ENCODE measurements at places on chromosomes 11 and 22. TPM values are rescaled to one million over a fixed set of nuclear protein-coding genes. Genes with fewer than 3 reads are reported as not detected.

DNA sequence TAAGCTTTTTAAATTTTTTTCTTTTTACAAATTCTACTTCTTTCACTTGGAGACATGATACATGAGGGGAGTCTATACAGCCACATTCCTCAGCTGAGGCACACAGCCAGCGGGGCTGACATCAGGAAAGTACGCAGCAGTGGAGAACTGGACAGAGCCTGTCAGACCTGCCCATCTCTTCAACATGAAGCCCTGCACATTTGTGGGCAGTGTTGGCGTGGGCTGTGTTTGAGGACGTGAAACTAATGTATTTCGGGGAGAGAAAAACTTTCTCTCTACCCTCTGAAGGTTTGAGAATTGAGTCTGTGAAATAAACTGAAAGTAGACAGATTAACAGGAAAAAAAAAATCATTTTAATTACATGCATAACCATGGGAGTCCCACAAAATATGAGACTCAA lies 84.8 kb upstream of the HTATIP2 start:
- H3K27me3 ChIP-seq, result no peaks in the 10 kb centered on the region
- no peaks in the 10 kb centered on the region for H3K36me3 ChIP-seq

GRCh38 chr22:27783436-27784119 lies 18.0 kb downstream of the MN1 start:
- no peaks in the 10 kb centered on the region for H3K27me3 ChIP-seq
- no peak overlapping the region for H3K4me3 ChIP-seq
- no peaks in the 10 kb centered on the region for H3K4me1 ChIP-seq
- DNase-seq, result no peak

DNA sequence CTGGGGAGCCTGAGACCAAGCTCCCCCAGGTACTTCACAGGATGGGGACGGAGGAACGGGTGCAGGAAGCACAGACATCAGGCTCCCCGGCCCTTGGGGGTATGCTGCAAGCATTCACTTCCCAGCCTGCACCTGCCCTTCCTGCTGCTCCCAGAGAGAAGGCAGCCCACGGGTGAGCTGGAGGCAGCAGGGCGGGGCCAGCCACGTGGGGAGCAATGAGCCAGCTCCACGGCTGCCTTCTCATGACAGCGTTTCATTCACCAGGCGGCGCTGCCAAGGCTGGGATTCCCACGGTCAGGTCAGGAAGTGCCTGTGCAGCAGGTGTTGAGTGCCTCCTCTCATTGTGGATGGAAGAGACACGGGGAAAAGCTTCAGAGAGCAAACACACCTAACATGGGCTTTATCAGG lies 14.5 kb upstream of the PHLDA2 start:
- no peak overlapping the region for H3K4me3 ChIP-seq
- no peak overlapping the region for H3K27ac ChIP-seq
- no peaks in the 10 kb centered on the region for H3K27me3 ChIP-seq

DNA sequence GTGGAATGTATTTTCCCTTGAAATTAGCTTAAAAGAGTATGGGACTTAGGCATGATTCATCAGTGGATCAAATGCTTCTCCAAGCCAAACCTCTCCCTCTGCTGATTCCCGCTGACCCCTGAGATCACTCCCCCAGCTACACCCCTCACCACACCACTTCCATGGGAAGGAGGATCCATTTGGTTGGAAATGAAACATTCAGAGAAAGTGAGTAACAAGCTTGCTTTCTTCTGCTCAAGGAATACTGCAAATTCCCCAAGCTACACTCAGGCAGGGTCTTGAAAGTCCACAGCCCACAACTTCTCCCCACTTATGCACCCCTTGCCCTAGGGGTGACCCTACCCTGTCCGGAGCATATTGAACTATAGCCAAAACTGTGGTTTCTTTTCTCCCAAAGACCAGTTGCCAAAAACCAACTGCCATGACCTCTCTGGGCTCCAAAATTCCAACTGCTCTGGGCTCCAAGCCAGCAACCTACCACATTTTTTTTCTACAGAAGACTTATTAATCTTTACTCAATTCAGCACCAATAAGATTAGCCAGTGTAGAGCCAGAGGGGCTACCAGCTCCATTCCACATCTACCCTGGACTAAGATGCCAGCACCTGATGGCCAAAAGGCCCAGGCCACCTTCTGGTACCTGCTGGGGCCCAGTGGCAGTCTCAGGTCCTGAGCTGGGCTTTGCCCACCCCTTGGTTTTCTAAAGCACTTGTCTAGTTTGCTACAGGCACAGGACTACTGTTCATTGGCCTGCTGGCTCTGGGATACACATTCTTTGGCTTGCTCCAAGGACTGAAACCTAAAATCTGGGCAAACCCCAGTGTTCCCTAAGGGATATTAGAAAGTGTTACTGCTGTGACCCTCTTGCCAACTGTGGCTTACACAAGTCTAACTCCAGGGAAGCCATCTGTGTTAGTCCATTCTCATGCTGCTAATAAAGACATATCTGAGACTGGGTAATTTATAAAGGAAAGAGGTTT lies 101.1 kb downstream of the MICAL3 start:
- no peak for DNase-seq
- peak overlapping the region; percentile 72 for H3K27ac ChIP-seq
- no peak overlapping the region for H3K4me3 ChIP-seq
- no peaks in the 10 kb centered on the region for H3K27me3 ChIP-seq

GRCh38 chr11:2803186-2804091 lies 82.1 kb downstream of the CDKN1C start:
- H3K27me3 ChIP-seq, result no peaks in the 10 kb centered on the region
- no peak overlapping the region for H3K4me3 ChIP-seq
- no peak overlapping the region for H3K27ac ChIP-seq
- H3K36me3 ChIP-seq, result no peaks in the 10 kb centered on the region
- no peak for DNase-seq
- no peaks in the 10 kb centered on the region for H3K4me1 ChIP-seq

DNA sequence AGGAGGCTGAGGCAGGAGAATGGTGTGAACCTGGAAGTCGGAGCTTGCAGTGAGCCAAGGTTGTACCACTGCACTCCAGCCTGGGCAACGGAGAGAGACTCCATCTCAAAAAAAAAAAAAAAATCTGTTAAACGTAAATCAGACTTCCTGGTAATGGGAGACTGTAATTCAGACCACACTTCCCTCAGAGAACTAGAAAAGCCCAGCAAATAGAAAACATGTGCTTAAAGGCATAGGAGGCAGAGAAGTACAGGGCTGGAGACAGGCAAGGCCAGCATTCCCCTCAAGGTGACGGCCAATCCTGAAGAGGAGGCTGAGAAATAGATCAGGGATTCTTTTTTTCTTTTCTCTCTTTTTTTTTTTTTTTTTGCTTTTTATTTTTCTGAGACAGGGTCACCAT lies 8.2 kb downstream of the GGT5 start:
- no peaks in the 10 kb centered on the region for H3K36me3 ChIP-seq
- no peak overlapping the region for H3K27ac ChIP-seq
- no peaks in the 10 kb centered on the region for H3K4me1 ChIP-seq
- no peaks in the 10 kb centered on the region for H3K27me3 ChIP-seq
- DNase-seq, result no peak

GRCh38 chr11:62593434-62594044 lies 2.2 kb upstream of the TUT1 start:
- H3K27me3 ChIP-seq, result no peaks in the 10 kb centered on the region
- peaks cover 40% of the 10 kb centered on the region for H3K36me3 ChIP-seq
- H3K27ac ChIP-seq, result no peak overlapping the region
- no peak overlapping the region for H3K4me3 ChIP-seq

DNA sequence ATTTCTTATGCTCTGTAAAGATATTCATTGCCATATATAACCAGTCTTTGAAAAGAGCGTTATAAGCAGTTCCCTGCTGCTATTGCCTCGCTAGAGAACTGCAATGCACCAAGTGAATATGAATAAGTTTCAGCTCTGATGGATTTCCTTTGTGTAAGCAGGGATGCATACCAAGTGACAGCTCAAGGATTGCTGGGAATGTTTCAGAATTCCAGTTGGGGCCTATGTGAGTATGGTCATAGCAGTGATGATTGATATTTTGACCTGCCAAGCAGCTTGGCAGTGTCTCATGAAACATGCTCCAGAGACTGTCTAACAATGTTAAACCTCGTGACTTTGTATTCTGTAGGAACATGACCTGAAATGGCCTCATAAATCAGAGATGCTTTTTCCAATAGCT lies 312.6 kb downstream of the C11orf87 start:
- H3K27me3 ChIP-seq, result no peaks in the 10 kb centered on the region
- H3K27ac ChIP-seq, result no peak overlapping the region
- H3K4me1 ChIP-seq, result no peaks in the 10 kb centered on the region
- H3K4me3 ChIP-seq, result no peak overlapping the region

GRCh38 chr11:19972651-19973050 lies 187.6 kb downstream of the DBX1 start:
- DNase-seq, result no peak
- H3K27ac ChIP-seq, result no peak overlapping the region
- H3K4me3 ChIP-seq, result no peak overlapping the region
- no peaks in the 10 kb centered on the region for H3K27me3 ChIP-seq
- H3K36me3 ChIP-seq, result no peaks in the 10 kb centered on the region

Gene TTC36
- 2.0 TPM for total RNA-seq

Gene MAPK8IP2
- total RNA-seq, result 0.17 TPM

Gene APLNR
- total RNA-seq, result 3.2 TPM

Gene OR8A1
- not detected for total RNA-seq
